Left kidney (tissue), 8 donors: ENCODE measurements at places on chromosomes 2 and 18. TPM values are rescaled to one million over a fixed set of nuclear protein-coding genes. Genes with fewer than 3 reads are reported as not detected.

DNA sequence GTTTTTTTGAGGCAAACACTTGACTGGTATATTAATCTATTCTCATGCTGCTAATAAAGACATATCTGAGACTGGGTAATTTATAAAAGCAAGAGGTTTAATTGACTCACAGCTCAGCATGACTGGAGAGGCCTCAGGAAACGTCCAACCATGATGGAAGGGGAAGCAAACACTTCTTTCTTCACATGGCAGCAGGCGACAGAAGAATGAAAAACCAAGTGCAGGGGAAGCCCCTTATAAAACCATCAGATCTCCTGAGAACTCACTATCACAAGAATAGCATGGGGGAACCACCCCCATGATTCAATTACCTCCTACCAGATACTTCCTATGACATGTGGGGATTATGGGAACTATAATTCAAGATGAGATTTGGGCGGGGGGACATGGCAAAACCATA, 136.2 kb upstream of the MAPRE2 start:
- DNase-seq = no peak

Gene FSHR
- polyA plus RNA-seq = not detected

Gene FKBP7
- polyA plus RNA-seq = 58.0 TPM

GRCh38 chr2:49988276-49988675, 834.0 kb upstream of the FSHR start:
- DNase-seq = no peak

Gene TLX2
- polyA plus RNA-seq = 0.07 TPM
